Stimulated activated CD4-positive, alpha-beta T cell treated with anti-CD3 and anti-CD28 coated beads, TNF-alpha, amount 100 ng/mL, for 1 hour (primary cell): ENCODE measurements at places on chromosomes 7 and 10.

DNA sequence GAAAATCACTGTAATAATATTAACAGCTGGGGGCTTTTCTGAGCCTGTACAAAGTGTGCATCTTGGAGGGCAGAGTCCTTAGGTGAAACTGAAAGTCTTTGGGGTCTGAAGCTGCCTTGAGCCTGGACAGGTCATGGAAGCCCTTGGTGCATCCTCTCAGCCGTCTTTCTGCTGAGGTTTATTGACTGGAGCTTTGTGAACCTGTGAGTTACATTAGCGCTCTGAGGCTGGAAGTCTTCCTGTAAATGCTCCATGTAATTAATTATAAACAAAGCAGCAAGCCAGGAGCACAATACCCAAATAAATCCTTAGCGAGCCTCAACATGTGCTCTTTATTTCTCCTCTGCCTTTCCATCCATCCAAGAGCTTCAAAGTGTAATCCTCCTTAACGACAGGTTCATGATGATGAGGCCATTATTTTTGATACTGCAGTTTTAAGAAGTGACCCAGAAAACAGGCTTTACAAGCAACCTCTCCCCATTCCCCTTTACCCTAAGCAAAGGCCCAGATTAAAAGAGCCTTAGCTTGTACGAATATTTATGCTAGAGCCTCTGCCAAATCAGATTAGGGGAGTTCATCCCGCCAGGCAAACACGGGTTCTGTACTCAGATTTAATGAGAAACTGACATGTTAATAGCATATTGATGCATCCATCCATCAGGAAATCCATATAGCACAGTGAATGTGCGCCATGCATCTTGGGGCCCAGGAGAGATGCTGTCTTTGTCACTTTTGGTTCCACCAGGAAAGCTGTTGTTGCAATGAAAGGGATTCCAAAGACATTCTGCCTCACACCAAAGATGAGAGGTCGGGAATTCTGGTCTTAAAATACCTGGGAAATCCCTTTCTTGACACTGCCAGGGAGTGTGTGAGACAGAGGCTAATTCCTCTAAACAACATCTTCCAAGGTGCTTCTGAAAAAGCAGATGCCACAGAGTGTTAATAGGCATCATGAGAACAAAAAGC is 118.1 kb downstream of the ANLN start:
- no peak for DNase-seq

DNA sequence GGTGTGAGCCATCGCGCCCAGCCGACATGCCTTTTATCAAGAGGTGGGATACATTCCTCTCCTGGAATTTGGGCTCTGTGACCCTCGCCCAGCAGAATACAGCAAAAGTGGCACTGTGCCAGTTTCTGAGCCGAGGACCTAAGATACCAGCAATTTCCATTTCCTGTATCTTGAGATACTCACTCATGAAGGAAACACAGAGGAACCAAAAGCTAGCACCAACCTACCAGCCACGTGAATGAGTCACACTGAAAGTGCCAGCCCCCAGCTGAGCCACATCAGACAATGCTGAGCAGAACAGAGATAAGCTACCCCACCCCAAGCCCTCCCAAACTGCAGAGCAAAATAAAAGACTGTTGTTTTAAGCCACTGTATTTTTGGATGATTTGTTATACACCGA is 56.3 kb downstream of the CACUL1 start:
- DNase-seq: peak; percentile 47

DNA sequence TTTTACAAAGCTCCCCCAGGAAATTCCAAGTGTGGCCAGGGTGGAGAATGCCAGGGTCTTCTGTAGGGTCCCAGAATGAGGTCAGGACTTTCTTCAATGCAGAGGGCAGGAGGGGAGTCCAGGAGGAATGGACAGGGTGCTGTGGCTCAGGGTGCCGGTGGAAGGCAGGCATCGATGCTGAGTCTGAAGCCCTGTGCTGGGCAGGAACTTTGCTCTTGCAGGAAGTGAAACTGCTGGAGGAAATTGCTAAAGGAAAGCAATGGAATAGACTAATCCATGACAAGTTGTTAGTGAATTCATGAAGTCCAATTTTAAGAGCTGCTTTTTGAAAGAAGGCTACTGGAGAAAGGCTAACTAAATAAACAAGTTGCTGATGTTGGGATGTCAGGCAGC is 14.8 kb downstream of the PTPRE start:
- no peak for DNase-seq

DNA sequence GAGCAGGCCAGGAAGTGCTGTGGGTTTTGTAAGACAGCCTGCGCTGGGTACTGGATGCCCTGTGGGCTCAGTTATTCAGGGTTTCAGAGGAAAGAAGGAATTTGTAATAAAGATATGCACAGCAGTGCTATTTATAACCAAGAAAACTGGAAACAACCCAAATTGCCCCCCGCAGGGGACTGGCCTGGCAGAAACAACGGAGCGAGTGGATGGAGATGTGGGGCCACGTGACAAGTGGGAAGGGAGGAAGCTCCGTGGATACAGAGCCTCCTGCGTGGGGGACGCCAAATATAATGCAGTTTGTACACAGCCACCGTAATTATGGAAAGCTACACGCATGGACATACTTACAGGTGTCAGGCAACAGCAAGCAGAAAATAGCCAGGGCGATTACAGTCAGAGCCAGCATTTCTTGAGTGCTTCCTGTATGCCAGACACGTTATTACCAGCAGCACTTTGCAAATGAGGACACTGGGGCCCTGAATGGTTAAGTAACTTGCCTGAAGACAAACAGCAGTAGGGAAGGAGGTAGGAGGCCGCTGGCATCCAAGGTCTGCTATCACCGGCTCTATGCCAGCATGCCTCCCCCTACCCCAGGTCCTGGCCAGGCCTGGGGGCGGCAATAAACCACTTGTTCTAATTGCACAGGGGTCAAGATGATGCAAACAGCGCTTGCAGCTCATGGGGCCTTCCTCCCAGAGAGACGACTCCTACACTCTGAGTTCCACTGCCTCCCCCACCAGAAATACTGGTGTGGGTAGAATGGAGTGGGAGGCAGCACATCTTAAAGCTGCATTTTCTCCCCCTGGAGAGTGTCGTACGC is 8.7 kb upstream of the CAMK2B start:
- no peak for DNase-seq

DNA sequence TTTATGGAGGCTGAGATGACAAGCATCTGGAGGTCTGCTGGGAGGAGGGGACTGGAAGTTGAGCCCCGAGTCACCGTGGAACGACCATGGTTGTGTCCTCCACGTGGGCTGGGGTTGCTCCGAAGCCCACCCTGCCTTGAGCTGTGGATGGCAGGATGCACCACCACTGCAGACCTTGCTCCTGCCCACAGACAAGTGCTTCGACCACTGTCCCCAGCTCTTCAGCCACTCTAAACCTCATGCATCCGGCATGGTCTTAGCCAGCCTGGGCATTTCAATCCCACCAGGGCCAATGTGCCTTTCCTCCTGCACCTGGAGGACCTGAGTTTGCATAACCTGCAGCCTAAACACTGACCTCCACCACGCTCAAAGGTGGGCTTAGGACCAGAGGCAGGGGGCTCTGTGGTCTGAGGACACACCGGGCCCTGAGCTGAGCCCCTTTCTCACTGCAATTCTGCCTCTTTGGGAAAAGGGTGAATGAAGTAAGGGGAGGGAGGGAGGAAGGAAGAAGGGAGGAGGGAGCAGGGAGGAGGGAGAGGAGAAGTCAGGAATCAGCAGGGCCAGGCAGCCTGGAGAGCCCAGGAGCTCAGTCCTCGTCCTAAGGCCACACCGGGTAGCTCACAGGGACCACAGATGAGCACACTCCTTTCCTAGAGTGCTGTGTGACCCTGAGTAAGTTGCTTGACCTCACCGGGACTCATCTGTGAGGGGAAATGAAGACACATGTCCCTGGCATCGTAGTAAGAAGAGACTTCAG is 44.8 kb upstream of the DNAAF5 start:
- no peak for DNase-seq

DNA sequence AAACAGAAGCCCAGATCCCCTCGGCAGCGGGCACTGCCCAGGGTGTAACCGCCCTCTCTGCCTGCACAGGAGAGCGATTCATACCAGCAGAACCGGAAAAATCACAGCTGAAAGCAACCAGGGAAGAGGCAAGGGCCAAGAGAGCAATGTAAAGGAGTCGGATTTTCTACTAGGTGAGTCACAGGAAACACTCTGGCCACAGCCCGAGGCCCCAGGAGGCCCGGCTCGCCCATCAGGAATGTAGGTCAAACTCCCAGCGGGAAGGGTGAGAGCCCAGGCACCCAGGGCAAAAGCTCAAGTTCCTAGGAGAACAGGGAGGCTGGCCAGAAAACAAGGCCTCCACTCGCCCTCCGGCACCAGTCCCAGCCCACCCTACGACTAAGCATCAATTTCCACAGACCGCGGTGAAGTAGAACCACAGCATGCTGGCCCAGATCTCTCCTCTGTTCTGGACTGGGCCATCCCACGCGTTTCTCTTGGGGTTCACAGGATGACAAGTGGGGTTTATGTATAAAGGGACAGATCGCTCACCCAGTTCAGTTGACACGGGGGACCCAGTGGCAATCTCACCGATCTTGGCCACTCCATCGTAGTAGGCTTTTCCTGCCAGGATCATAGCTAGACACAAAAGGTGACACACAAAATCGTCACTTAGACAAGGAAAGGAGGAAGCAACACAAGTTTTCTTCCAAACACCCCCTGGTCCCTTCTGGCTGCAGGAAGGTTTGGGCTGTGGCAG is 46.2 kb downstream of the BAIAP2L1 start:
- DNase-seq: no peak

DNA sequence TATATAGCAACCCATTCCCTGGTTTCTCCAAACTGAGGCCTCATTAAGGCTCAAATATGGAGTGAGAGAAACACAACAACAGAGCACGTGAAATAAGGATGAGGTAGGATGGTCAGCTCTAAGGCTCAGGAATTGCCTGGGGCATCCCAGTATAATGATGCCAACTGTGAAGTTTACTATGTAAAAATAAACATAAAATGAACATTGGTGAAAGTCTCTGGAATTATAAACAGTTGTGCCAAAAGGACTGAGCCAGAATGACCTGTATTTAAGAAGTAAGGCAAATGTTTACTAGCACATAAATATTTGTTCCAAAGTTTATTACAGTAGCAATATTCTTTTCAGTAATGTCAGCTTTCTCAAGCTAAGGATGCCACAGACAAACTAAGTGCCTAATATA is 64.6 kb downstream of the ZNF680 start:
- no peak for DNase-seq

DNA sequence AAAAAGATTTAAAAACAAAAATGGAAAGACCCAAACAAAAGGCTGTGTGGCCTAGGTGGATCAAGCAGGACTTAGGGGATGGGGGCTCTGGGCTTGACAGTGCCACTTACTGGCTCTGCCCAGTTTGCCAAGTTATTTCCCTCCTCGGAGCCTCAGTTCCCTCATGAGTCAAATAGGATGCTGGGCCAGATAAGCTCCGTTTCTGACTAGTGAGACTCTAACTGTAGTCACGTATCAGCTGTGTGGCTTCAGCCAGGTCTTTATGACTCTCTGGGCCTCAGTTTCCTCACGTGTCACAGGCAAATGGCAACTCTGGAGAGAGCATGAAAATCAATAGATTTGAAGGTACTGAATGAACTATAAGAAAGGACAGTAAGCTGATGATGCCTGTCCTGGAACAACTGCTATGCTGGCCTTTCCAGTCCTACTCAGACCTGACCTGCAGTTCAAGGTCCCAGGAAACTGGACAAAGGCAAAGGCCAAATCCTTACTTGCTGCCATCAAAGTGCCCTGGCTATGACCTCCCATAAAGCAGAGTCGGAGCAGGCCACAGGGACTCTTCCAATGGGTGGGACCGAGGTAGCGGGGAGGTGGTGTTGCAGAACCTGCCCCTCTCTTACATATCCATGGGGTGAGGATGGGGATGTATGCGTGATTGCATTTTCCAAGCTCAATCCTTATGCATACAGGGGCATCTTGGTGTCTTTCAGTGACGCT is 27.0 kb downstream of the FAM53B start:
- DNase-seq: no peak

DNA sequence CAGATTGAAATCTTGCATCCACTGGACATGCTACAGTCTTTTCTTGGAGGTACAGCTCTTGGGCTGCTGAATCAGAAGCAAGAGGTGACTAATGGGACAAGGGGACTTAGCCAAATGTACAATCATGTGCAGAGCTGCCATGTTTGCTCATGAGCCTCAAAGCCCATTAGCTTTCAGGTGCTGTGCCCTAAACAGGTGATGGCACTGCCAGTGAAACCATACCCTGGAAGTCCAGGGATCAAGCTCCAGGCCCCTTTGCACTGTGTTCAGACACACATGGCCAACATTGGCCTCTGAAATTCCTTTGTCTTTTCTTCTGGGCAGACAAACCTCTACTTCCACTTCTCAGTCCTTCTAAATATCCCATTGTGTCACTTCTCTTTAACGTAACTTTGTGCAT is 328.2 kb downstream of the GRID1 start:
- DNase-seq: no peak

DNA sequence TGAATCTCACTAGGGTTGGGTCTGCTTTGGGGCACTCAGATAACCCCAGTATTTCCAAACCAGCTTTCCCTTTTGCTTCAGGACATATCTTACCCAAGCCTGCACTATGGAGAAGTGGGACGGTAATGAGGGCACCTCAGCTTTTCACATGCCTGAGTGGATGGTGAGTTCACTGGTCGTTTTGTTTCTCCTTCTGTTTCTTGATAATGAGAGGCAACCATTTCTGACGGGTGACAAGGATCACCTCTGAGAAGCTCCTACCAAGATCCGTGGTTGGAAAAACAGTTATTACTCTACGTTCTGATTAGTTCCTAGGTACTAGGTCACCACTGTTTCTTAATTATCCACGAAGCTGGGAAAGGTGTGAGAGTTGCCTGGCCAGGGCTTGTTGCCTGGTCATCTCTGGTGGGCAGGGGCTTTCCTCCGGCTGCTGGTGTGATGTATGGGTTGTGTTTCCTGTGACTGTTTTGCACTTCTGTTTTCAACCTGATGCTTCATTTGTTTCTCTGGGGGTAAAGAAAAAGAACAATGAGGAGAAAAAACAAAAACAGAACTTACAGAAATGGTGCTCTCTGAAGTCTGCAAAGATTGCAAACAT is 65.7 kb upstream of the STRIP2 start:
- no peak for DNase-seq

DNA sequence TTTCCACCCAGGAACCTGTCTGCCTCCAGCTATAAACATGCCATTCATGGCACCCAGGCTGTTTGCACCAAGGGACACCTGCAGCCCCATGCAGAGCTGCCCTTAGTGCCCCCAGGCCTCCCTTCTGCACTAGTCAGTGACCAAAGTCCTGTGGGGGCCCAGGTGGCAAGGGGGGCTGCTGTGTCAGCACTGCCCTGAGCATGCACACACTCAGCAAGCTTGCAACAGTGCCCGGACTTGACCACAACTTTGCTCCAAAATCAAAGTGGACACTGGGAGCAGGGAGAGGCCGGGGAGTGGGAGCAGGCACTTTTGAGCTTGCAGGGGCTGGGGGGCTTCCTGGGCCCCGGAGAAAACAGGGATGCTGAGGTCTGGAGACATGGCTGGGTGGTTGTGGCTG is 192.9 kb upstream of the MBL2 start:
- no peak for DNase-seq
